ENCODE measurements at places on chromosomes 1 and 21.
A peak's percentile ranks its signal among the peaks of the same experiment; 100 is the strongest.

GRCh38 chr1:3672231-3672970, 20.1 kb downstream of the TP73 start:
- no peak for DNase-seq

- DNase-seq, result no peak
Observed at GRCh38 chr1:14215151-14215550, 383.3 kb upstream of the KAZN start.

DNA sequence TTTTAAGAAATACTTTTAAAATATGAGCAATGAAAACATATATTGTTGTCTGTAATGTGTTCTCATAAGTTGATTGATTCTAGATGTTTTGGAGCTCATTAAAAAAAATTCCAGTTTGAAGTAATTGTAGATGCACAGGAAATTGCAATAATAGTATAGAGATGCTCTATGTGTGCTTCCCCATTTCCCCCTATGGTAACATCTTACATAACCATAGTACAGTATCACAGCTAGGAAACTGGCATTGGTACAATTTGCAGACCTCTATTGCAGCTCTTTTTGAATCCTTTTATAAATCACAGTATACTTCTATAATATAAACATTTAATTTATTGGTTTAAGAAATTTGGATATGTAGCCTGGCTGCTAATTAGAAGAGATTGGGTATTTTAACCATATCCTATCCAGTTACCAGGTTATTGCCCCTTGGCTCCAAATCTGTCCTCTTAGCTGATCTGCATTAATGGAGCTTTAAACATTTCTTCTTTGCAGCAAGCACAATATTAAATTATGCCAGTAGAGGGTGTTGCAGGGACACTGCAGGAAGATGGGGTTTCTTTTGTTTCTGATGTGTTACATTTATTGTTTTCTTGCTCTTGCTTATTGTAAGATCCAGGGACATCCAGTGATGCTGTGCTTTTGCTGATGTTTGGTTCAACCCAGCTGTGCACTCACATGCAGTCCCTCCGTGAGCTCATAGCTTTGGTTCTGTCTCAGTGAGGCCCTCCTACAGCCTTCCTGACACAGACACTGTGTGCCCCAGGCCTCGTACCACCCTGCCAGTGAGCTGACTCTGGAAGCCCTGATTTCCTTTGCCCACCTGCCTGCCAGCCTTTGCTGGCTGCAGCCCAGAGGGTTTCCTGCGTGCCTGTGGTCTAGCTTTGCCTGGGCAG, 103.3 kb downstream of the RABGAP1L start:
- DNase-seq, result peak; percentile 38

- no peak for DNase-seq
Observed at GRCh38 chr1:27517301-27517700, 27.3 kb upstream of the WASF2 start.

DNA sequence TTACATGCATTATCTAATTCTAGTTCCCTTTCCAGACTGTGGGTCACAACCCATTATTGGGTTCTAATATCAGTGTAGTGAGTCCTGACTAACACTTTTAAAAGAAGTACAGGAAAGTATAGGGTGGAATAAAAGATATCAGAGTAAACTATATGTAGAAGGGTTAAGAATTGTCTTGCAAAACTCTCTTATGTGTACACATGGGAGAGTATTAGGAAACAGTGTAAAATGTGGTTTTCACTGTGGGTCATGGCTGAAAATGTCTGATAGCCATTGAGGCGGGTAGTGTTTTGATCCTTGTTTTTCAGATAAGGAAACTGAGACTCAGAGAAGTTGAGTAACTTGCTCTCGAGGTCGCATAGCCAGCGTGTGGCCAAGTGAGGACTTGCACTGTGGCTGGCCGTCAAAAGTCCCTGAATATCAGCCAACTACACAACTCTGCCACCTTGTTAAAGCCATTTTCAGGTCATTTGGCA, 18.5 kb upstream of the MTARC1 start:
- DNase-seq, result peak; percentile 25

DNA sequence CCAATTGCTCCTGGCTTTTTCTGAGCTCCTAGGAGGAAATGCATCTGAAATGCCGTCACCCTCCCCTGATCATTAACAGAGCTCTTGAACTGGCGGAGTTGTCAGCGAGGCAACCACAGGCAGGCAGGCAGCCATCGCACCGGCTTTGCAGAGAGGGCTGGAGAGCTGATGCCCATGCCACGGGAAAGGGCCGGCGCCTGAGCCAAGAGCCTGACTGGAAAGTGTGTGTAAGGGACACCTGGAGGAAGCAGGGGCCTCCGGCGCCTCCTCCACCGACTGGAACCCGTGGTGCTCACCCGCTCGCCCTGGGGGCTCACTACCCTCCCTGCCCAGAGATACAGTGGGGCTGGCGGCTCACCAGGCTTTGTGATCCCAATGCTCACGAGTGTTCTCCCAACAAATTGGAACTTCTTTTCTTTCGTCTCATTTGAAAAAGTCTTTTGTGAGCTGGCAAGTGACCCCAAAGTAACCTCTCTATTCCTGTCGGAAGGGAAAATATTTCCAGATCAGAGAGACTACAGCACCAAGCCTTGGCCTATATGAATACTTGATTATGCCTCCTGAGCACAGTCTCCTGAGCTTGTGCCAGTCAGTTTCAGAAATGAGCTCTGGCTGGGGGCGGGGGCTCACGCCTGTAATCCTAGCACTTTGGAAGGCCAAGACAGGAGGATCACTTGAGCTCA, 97.7 kb upstream of the SLC25A33 start:
- DNase-seq, result no peak

DNA sequence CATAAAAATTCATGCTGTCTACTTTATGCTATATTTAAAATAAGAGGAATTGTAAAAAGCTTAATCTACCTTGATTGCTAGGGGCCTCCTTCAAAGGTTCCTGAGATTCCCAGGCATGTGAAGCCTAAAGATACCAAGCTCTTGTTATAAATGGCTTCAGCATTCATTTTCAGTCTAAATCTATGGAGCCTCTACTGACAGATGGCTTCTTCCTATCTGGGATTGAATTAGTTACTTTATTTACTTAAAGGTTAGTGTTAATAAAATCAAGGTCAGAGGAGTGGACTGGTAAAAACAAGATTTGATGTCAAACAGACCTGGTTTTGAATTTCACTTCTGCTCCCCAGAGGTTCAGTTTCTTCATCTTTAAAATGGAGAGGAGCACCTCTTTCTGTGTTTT, 93.7 kb downstream of the TNNI3K start:
- DNase-seq, result no peak

- no peak for DNase-seq
Observed at GRCh38 chr1:233945573-233945972, 41.1 kb downstream of the SLC35F3 start.

DNA sequence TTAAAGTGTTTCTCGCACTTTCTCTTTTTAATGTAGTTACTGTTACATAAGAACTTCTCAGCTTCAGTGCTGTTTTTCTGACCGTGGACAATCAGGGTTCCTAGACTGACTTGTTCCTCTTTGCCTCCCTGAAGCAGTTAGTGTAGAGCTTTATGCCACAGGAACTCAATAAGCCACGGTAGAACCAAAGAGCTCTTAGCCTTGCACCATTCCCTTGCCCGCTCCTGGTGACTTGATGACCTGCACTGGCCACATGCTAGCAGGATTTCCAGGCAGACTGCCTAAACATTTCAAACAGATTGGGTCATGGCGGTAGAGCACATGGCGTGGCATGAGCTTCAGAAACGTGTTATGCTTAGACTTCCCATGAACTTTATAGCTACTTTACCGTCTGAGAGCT, 18.8 kb upstream of the FASLG start:
- peak; percentile 20 for DNase-seq

- no peak for DNase-seq
Observed at GRCh38 chr1:33586795-33587194, 114.3 kb downstream of the ZSCAN20 start.

DNA sequence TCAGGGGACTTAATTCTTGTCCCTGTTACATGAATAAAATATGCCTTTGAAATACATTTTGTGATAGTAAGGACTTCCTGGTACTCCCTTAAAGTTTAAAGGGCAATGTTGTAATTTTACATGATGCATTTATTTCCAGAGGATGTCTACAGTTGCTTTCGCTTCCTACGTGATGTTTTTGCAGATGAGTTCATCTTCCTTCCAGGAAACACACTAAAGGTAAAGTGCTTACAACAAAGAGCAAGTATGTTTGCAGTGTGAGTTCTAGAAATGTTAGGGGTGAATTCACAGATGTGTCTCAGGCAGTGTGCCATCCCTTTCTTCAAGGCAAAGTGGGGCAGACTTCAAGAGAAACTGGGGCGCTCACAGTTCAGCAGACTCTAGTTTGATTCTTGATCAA, 31.2 kb downstream of the GNPAT start:
- no peak for DNase-seq

DNA sequence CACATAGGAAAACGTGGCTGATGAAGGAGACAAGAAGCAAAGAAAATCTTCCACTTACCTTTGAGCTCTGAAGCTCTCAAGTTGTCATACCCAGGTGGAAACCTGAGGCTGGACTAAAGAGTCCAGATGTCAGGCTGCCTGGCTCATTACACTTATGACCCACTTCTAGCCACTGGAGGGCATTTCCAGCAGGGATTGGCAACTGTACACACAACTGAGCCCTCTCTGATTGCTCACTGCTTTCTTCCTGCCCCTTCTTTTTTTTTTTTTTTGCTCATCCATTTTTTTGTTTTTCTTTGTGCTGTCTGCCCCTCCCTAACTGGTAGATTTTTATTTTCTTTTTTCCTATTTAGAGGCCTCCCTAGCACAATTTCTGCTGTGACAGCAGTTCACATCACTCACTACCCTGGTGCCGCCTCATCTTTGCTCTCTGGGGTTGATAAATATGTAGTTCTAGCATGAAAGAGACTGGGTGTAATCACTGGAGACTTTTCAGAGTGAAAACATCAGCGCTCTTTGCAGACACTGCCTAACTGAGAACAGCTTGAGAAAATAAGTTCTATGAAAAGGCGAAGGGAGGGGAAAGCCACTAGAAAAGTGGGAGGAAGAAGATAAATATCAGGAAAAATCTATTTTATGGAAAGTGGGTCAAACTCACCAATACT, 334.5 kb downstream of the NUF2 start:
- no peak for DNase-seq

All from suppressor macrophage treated with lipopolysaccharide for 1 hour (primary cell).